ENCODE measurements at places on chromosomes 1 and 21.

- DNase-seq, result no peak
Measured at GRCh38 chr1:31102501-31102950, 37.0 kb upstream of the PUM1 start.

DNA sequence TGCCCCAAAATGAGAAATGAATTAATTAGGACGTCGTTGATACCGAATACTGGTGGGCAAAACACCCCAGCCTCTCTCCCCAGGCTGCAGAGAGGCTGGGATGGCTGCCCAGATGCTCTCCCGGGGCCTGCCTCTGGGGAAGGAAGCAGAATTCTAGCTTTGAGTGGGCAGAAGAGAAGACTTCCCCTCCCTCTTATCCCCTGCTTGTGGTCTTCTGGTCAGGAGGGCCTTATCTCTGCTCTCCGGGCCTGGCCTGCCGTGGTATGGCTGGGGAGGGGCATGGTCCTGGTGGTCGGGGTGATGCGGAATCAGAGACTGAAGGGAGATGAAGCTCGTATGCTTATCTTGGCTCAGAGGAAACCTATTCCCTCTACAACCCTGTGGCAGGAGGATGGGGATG lies 9.8 kb upstream of the CSF3R start:
- no peak for DNase-seq

DNA sequence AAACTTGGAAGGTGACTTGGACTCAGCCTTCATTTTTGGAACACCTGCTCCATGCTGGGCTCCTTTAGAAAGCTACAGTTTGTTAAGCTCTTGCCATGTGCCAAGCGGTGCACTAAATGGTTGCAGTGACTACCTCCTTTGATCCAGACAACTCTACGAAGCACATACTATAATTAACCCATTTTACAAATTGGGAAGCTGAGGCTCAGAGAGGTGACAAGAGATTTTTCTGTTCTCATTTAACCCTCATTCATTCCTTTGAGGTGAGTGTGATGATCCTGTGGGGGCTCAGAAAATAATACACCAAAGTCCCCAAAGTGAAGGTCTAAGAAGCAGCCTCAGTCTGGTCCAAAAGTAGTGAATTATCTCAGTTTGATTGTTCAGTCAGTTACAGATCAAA lies 1.6 kb upstream of the PAQR7 start:
- no peak for DNase-seq

DNA sequence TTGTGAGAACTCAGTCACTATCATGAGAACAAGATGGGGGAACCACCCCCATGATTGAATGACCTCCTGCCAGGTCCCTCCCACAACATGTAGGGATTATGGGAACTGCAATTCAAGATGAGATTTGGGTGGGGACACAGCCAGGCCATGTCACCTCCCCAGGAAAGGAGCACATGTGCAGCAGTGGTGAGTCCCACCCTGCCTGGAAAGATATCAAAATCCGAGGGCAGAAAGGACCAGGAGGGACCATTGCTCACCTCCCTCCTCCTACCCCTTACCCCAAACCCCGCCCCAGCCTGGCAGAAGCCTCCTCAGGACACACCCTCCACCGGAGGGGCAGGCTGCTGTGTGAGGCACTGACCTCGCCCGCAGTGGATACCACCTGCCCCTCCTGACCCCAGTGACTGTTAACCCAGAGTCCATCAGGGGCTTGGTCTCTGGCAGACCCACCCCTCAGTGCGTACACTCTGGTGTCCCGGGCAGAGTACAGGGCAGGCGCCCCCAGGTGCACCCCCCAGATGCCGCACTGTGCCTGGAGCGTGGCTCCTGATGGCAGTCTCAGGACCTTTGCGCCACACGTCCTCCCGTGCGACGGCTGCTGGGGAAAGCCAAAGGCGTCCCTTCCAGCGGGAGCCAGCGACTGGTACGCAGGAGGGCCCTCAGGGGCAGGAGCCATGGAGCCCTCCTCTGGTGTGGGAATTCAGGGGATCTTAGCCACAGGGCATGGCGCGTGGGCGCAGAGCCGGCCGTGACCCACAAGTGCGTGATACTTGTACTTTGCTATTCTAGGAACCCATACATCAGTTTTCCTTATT lies 20.9 kb downstream of the PDXK start:
- DNase-seq, result no peak

DNA sequence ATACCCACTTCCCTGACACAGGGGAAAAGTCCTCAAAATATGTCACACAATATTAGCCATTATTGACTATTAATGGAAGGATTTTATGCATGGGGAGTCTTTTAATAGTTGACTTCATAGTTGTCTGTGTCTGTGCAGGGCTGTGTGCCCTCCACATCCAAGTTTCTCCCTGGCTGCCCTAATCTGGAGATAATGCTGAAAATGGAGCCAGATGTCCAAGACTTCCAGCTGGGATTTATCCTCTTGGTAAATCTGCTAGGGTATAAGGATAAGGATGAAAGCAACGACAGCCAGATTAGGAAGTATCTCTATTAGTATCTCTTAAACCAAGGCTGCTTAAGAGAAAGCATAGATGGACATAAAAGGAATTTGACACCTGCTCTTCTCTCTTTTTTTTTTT lies 42.1 kb downstream of the CDK18 start:
- no peak for DNase-seq

DNA sequence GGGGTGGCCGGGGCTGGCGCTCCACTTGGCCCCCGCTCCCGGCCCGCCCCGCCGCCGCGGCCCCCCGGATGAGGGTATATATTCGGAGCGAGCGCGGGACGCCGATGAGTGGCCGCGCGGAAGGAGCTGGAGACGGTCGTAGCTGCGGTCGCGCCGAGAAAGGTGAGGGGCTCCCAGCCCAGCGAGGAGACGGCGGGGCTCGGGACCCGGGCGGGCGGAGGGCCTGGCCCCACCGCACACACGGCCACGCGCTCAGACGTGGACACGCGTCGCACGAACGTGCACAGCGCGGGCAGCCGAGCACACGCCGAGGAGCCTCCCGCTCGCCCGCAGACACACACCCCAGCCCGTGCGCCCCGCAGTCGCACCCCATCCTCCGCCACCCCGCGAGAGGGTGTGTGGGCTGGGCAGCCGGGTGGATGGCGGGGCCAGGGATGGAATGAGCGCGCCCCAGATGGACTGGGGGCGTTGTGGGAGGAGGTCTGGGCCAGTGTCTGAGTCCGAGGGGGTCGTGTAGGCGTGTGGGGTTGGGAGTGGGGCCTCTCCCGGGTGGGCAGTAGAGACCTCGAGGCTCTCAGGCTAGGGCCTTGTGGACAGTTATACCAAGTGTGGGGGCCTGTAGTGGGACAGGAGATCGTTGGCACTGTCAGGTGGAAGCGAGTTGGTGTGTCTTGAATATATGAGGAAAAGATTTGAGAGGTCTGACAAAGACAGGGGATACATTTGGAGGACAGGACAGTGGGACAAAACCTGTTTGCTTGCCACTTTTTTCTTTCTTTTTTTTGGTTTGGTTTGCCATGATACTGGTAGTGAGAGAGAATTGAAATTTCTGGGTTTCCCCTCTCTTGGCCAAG lies at the start of gene UAP1:
UAP1 (plus strand) TSS at position 107 of the 854 bp plus-strand sequence. CDS start 4,347 bp downstream, outside the sequence.
- no peak for DNase-seq

DNA sequence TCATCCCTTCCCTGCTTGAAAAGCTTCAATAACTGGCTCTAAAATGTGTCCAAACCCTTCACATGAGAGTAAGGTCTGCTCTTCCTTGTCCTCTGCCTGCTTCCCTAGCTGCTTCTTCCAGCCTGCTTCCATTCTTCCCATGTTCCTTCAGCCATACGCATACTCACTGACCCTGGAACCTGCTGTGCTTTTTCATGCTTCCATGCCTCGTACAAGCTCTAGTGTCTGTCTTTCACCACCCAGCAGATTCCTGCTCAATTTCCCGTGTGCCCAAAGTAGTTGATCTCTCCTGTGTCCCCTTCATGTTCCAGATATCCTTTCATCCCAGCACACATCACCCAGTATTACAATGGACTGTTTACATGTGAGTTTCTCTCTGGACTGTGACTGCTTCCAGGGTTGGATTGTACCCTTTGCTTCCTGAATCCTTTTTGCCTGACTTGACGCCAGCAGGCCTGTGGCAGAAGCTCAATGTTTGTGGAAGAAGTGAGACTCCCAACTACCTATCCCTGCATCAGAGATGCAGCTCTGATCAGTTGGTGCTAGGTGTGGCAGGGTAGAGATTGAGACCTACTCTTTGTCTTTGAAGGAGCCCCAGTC lies 35.9 kb upstream of the RNF19B start:
- no peak for DNase-seq

- DNase-seq, result no peak
Measured at GRCh38 chr1:185046668-185047067, 1.3 kb downstream of the RNF2 start.

DNA sequence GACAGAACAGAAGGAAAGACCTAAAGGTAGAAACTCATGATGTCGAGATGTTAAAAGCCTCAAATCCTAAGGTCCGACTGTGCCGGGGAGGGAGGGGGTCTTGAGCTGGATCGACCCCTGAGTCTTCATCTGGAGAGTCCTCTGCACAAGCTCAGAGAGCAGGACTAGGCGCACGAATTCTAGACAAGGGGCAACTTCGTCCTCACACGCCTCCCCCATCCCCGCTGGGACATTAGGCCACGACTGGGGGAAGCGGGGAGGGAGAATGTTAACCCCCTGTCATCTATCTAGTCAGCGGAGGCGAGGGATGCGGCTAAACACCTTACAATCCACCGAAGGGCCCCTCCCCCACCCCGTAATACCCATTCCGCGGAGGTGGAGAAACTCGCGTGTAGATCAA lies 94.7 kb downstream of the PRKAB2 start:
- DNase-seq, result no peak

DNA sequence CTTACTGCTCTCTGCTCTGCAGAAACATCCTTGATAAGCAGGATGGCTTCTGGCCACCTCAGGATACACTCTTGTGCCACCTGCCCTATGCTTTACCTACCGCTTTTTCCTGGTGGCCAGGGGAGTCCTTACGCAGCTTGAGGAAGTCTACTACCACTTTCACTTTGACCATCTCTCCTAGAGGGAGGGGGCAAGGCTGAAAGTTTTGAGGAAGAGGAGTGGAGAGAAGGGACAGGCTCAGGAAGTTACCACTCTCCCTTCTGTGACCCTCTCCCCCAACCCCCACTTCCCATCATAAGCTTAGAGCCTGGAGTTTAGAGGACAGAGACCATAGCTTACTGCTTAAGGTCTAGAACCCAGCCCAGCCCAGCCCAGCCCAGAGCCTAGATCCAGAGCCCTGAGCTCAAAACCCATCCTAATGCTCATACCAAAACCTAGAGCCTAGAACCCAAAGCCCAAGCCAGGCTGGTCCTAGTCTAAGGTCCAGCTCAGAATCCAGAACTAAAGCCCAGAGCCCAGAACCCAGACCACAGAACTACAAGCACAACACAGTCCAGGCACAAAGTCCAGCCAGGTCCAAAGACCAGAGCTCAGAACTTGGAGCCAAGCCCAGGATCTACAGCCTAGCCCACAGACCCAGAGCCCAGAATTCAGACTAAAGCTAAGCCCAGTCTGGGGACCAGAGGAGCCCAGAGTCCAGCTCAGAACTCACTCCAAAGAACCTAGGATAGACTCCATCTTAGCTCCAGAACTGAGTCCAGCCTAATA lies 18.0 kb upstream of the MFSD2A start:
- no peak for DNase-seq
